ENCODE measurements at places on chromosomes 3 and 15. TPM values are rescaled to one million over a fixed set of nuclear protein-coding genes. Genes with fewer than 3 reads are reported as not detected.

Gene ARL6
- total RNA-seq = 8.3 TPM

Gene ROBO1
- 88.7 TPM for total RNA-seq

- DNase-seq = no peak
These were observed 67.7 kb upstream of the CSPG5 start for GRCh38 chr3:47646362-47646761.

GRCh38 chr15:74735305-74735704 is 10.0 kb upstream of the CYP1A1 start:
- DNase-seq = no peak

DNA sequence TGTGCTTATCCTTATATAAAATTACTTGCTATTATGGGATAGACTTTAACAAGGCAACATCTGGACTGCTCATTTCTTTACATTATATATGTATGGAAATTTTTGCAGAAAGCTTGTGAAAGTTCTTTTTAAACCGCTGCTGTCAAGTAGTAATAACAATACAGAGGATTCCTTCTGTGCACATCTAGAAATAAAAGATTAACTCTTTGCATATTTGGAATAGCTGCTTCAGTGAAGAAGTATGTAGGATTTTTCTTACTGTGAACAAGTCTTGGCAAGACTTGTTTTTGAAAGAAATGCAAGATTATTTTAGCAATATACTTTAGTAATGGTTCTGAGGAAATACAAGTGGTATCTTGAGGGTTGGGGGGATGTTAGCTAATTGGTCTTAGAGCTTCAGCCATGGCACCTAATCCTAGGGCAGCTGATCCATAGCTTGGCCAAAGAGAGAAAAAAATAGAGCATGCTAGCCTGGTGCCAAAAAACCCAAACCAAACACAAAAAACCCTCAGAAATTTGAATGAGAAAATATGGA is 4.3 kb downstream of the PRKCI start:
- DNase-seq = no peak

DNA sequence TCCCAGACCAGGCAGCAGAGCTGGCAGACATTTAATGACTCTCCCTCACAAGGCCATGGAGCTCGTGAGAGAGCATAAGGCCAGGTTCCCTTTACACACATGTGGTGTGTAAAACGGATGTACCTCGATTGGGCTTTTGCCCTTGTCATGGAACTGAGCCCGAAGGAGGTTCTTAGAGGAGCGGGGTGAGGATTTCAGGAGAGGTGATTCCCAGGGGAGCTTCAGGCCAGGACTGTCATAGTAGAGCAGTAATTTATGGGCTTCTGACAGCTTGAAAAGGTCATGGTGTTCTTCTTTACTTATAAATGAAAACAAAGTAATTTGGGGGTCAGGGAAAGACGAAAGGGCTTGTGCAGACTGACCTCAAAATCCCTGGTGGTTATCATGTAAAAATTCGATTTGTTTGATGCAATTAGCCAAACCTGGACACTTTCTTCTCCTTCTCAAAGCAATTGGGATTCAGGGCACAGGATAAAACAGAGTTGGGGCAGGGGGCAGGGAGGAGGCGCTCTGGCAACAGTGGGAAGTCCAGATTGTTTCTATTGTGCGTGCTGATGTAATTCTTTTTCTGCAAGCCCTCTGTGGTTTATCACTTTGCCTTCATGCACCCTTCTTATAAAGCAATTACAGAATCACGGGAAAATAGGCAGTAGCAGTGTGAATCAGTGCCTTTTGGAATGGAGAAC is 51.0 kb downstream of the CACNA1D start:
- no peak for DNase-seq

- DNase-seq = no peak
These were observed 90.5 kb downstream of the DNASE1L3 start for GRCh38 chr3:58120075-58120812.

DNA sequence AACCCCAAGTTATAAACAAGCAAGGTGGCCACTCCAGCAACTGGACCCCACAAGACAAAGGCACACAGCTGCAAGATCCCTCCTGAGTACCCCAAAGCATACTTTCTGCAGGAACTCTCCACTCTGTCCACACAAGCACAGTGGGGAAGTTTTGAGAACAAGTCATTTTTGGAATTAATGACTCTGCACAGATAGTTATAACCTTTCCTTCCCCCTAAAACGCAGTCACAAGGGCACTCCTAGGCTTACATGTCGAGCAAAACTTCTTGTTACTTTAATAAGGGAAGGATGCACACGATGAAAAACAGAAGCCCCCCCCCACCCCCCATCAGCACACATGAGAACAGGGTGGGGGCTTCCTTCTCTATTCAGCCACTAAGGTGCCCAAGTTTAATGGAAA is 1.2 kb downstream of the STIMATE start:
- DNase-seq = no peak

GRCh38 chr3:54577313-54577712 is 350.5 kb downstream of the LRTM1 start:
- DNase-seq = no peak

- DNase-seq = no peak
These were observed 135.5 kb upstream of the RARB start for GRCh38 chr3:25292595-25292994.

DNA sequence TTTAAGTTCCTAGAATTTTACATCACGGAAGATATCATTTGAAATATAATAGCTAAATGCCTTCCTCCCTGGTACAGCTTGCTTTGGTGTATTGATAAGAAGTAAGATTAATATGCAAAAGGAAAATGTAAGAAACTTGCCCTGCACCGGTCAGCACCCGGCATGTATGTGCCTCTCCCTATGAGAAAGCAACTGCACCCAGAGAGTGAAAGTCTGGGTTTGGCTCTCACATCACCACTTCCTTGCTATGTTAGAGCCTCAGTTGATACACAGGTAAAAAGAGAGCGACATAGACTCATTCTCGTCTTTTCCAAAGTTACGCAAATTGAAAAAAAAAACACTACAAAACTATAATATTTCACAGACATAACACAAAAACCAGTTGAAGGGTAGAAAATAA is 96.7 kb downstream of the FOXP1 start:
- no peak for DNase-seq

DNA sequence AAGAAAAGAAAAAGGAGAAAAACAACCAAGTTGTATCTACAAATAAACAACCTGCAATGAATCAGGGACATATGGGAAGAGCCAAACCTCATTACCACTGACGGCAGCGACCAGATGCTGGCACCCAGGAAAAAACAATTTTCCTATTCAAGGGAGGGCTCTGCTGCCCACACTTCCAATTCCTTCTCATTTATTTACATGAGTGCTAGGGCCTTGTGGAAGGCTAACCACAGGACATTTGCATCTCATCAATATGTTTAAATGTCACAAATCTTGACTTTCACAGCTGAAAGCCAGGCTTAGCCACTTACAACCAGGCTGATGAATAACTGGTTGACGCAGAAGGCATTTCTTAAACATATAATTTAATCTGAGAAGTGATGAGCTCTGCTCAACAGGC is 36.0 kb downstream of the RFTN1 start:
- DNase-seq = no peak
